ENCODE measurements at places on chromosomes 2 and 18.
A peak's percentile ranks its signal among the peaks of the same experiment; 100 is the strongest.

GRCh38 chr2:102072741-102073140 is 69.8 kb upstream of the IL1R1 start:
- no peak for DNase-seq

- no peak for DNase-seq
Measured at GRCh38 chr2:130808482-130809268, 28.0 kb upstream of the ARHGEF4 start.

DNA sequence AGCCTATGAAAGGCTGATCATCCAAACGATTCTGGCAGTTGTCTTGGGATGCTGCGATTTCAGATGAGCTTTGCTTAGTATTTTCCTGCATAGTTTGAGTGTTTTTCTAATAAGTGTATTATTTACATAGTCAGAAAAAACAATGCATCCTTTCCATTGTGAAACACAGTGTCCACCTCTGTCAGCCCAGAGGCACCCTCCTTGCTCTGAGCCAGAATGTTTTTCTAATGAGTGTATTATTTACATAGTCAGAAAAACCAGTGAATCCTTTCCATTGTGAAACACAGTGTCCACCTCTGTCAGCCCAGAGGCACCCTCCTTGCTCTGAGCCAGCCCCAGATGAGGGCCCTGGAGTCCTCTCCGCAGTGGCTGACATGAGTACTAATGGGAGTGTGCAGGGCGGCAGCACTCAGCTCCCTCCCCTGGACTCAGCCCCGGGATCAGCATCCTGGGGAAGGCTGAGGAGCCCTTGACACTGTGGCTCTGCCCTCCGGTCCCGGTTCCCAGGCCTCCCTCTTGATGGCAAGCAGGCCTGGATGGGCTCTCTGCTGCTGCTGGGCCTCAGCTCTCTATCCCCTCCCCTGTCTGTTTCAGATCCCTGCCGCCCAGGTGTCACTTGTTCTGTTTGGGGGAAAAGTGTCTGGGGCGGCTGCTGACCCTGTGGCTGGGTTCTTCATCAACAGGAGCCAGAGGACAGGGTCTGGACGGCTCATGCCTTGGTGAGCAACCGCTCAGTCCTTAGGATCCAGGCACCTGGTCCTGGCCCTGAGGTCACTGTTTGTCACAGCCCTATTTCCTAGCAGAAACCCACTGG is 5.9 kb downstream of the MFSD2B start:
- peak; percentile 37 for DNase-seq

DNA sequence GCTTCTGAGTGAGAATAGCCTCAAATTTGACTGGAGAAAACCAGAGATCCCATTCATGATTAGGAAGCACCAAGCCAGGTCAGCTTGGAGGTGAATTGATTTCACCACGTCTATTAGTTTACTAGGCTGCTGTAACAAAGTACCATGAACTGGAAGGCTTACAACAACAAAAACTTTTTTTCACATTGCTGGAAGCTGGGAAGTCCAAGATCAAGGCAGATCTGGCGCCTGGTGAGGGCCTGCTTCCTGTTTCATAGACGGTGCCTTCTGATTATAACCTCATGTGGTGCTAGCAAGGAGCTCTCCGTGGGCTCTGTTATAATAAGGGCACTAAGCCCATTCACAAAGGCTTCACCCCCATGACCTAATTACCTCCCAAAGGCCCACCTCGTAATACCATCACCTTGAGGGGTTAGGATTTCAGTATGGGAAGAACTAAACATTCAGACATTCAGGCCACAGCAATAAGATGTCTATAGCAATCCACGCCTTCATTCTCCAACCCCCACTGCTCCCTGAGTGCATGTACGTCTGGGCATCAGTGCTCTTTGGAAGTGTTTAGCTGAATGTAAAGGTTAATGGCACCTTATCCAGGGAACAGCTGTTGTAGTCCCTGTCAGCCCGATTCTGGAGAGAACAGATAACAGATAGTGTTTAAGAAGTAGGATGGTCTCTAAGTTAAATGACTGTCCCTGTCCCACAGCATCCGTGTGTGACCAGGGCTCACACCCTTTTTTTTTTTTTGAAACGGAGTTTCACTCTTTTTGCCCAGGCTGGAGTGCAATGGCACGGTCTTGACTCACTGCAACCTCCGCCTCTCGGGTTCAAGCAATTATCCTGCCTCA is 89.2 kb downstream of the SOCS6 start:
- no peak for DNase-seq

GRCh38 chr2:201994973-201995638 is 38.5 kb upstream of the FZD7 start:
- no peak for DNase-seq

GRCh38 chr18:22223254-22223964 is 54.0 kb downstream of the GATA6 start:
- peak; percentile 69 for DNase-seq

DNA sequence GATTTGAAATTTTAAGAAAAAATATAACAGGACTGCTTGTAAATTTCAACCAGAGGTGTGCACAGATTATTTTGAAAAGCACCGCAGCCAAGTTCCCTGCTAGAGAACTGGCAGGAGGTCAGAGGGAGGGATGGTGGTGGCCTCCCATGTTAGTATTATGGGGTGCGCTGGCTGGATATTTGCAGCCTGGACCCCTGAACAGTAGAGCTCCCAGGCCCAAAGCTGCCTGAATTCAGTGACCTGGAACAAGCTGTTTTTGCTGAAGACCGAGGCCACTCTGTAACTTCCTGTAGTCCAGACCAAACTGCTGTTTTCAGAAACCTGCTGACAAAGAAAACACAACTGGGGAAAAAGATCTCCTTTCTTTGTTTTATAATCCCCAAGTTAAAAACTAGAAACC is 314.3 kb downstream of the TNS1 start:
- no peak for DNase-seq

GRCh38 chr2:164920430-164920829 is 34.9 kb downstream of the SLC38A11 start:
- DNase-seq = peak; percentile 91

DNA sequence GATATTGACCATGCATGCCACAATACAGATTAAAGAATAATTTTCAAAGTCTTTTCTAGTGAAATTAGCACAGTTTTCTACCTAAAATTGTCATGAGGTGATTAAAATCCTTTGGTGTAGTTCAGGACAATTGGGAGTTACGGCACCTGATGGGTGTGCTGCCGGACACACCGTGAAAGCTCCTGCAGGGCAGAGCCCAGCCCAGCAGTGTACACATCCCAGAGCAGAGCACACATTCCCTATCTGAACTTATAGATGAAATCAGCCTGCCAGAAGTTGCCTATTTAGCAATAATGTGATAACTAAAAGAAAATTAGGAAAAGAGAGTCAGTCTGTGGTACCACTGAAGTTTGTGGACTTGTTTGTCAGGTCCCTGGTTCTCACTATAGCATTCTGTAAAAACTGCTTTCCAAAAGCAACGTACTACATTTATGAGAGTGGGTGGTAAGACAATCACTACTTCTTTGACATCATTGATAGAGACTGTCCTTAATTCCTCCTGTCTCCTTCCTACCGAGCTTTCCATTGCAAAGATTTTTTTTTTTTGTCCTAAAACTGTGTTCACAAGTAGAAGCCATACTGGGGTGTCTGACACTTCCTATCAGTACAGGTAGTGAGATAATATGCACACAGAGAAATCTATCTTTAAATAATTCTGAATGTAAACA is 3.4 kb downstream of the CYTIP start:
- no peak for DNase-seq

- no peak for DNase-seq
Measured at GRCh38 chr2:19111354-19111753, 247.1 kb downstream of the OSR1 start.

GRCh38 chr2:241087420-241088268 is 14.4 kb downstream of the MTERF4 start:
- DNase-seq = no peak

GRCh38 chr2:128421861-128422311 is 103.2 kb upstream of the HS6ST1 start:
- no peak for DNase-seq

- no peak for DNase-seq
Measured at GRCh38 chr2:194346193-194346592, 1310.8 kb upstream of the SLC39A10 start.

DNA sequence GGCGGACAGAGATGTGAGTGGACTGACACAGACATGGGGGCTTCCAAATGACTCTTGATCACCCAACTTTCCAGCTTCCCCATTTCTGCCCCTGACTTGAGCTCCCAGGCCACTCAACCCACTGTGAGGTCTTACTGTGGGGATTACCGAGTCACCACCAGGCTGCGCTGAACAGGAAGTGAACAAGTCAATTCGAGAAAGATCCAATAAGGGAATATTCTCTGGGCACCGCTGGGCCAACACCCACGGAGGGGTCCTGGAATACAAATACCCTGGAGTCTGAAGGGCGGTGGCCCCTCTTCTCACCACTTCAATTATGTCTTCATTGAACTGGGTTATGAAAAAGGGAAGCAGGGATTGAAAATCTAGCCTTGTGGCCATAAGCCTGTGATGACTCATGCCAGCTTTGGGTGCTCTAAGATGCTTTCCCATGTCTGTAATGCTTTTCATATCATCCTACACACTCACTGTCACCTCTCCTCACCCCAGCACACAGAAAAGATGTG is 37.7 kb downstream of the BCL11A start:
- peak; percentile 95 for DNase-seq

- DNase-seq = no peak
Measured at GRCh38 chr18:54089749-54090459, 134.6 kb downstream of the MBD2 start.

DNA sequence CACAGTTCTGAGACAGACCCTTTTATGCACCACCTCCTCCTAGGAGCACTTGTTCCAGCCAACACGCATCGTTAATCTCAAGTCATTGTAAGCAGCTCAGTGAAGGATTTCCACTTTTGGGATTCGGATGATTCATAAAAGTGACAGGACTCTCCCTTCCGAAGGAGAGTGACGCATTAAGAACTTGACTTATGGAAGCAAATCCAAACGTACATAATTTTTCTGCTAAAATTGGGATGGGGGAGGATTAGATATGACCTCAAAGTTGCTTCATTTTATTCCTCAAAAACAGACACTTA is 165.7 kb downstream of the TWIST2 start:
- no peak for DNase-seq

GRCh38 chr2:28748176-28748575 is 3.5 kb upstream of the PPP1CB start:
- no peak for DNase-seq

- no peak for DNase-seq
Measured at GRCh38 chr18:3048121-3048520, 35.2 kb upstream of the LPIN2 start.

DNA sequence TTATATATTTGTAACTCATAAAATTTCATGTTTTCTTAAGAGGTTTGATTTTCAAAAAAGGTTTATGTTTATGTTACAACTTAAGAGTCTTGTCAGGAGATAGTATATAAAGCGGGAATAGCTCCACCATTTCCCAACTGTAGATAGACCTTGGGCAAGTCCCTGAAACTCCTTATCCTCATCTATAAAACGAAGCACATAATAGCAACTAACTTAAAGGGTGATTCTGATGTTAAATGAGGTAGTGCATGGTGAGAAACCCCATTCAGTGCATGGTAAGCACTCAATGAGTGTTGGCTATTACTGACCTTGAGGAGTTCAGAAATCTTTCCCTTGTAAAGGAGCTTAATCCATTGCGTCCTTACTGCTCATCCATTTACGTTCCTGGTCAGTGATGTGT is 34.1 kb downstream of the KCTD18 start:
- DNase-seq = no peak

GRCh38 chr18:62588217-62588616 is 65.4 kb downstream of the ZCCHC2 start:
- DNase-seq = no peak

GRCh38 chr2:174023591-174024523 is 58.7 kb upstream of the SP3 start:
- peak; percentile 93 for DNase-seq

DNA sequence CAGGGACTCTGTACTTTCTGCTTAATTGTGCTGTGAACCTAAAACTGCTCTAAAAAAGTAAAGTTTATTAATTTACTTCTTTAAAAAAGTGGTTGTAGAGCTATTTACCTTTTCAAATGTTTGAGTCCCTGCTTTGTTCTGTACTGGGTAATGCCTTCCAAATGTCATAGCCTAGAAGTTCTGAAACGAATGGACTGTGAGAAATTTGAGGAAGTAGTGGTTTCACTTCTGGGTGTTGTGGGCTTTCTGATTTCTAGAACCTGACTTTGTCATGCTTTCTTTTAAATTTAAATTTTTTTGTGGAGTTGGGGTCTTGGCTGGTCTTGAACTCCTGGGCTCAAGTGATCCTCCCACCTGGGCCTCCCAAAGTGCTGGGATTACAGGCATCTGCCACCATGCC is 44.6 kb downstream of the SMAD4 start:
- no peak for DNase-seq

GRCh38 chr18:74248595-74248994 is 43.2 kb downstream of the CYB5A start:
- DNase-seq = no peak

DNA sequence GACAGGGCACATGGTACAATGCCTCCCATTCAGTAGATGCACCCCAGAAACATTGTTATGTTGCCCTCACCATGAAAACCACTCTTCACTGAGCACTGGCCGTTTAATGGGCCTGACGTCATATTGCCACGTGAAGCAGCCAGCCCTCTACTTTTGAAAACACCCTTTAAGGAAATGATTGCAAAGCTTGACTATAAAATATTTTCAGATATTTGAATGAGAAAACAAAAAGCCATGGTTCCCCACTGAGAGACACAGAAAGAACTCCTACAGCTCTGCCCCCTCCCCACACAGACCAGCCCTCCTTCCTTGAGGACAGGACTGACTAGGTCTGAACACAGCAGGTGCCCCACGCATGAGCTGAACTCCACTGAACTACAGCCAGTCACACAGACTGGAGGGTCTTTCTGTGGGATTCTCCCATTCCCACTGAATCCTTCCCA is 349.1 kb downstream of the ANAPC1 start:
- DNase-seq = no peak

- no peak for DNase-seq
Measured at GRCh38 chr18:61639886-61640285, 252.9 kb downstream of the RNF152 start.

DNA sequence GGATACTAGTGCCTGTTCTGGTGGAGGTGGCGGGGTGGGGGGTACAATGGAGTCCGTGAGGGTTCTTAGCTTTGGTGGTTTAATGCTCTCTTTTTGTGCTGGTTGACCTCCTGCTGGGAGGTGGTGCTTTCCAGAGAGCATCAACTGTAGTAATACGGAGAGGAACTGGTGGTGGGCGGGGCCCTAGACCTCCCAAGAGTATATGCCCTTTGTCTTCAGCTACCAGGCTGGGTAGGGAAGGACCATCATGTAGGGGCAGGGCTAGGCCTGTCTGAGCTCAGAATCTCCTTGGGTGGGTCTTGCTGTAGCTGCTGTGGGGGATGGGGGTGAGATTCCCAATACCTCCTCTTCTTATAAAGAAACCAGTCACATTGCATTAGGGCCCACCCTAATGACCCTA is 27.1 kb downstream of the CAMKMT start:
- DNase-seq = no peak

DNA sequence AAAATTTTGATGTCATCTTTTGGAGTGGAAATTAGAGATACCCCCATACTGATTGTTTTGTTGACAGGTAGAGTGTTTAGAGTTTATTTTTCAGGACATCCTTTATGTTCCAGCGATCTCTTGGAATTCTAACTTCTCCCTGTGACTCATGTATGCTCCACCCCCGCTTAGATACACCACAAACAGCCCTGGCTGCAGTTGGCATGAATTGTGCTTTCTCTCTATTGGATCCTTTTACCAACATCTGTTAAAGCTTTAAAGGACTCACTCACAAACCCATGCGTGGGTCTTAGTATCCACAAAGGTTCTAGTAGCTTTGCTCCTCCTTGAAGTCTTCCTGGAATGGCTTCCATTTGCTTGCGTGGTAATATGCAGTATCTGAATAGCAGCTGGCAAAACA is 409.5 kb upstream of the POU3F3 start:
- DNase-seq = no peak
